Activated CD4-positive, alpha-beta T cell treated with anti-CD3 and anti-CD28 coated beads, Interleukin-2, amount 10 ng/mL, durations not matched to agents 7 days and 5 days (primary cell): ENCODE measurements at places on chromosomes 2 and 18.

- DNase-seq = no peak
These were observed 18.9 kb downstream of the IMPA2 start for GRCh38 chr18:12000072-12000659.

GRCh38 chr2:74712223-74713053 lies 58.4 kb downstream of the SEMA4F start:
- no peak for DNase-seq

GRCh38 chr2:217992061-217992460 lies 10.7 kb downstream of the TNS1 start:
- DNase-seq = no peak

- no peak for DNase-seq
These were observed 3.0 kb downstream of the ATIC start for GRCh38 chr2:215314896-215315295.

- DNase-seq = no peak
These were observed 106.1 kb upstream of the EML6 start for GRCh38 chr2:54617409-54617808.

DNA sequence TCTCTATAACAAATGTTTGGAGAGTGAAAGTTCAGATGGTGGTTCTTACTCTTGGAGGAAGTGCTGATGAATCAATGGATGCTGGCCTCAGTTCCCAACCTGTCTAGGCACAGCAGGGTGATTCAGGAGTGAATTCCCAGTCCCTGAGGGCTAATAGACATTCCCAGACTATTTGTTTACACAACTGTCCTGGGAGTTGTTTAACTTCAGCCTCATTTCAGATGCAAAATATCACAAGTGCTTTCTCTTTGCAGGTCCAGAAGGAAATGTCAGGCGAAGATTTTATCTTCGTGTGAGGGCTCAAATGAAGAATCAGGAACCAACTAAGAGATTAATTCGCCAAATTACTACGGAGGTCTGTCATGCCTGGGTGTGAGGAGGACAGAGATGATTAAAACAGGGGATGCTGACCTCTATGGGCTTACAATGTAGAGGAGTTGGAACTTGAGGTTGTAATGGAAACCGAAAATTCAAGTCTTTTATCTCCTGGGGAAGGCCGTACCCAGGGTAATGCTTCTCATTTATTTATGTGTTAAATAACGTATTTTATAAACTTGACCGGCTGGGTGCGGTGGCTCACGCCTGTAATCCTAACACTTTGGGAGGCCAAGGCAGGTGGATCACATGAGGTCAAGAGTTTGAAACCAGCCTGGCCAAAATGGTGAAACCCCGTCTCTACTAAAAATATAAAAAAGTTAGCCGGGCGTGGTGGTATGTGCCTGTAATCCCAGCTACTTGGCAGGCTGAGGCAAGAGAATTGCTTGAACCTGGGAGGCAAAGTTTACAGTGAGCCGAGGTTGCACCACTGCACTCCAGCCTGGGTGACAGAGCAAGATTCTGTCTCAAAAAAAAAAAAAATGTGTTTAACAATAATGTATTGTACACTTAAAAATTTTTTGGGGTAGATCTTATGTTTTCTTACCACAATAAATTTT lies 38.7 kb upstream of the SLC1A4 start:
- DNase-seq = no peak

- no peak for DNase-seq
These were observed 253.0 kb upstream of the FANCL start for GRCh38 chr2:58494071-58494501.

DNA sequence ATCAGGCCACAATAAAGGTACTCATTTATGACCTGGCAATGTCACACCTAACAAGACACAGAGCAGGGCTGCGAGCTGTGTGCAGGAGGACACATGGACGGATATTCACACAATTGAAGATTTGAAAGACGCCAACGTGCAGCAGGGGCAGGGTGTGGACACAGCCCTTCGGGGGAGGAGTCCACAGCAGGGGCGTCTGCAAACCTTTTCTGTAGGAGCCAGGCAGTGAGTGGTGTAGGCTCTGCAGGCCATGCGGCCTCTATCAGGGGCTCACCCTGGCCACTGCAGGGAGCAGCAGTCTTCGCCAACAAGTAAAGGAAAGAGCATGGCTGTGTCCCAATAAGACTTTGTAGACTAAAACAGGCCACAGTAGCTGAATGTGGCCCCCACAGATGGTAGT lies 125.7 kb upstream of the SNTG2 start:
- DNase-seq = no peak

GRCh38 chr2:118197011-118197675 lies 108.9 kb downstream of the INSIG2 start:
- no peak for DNase-seq

DNA sequence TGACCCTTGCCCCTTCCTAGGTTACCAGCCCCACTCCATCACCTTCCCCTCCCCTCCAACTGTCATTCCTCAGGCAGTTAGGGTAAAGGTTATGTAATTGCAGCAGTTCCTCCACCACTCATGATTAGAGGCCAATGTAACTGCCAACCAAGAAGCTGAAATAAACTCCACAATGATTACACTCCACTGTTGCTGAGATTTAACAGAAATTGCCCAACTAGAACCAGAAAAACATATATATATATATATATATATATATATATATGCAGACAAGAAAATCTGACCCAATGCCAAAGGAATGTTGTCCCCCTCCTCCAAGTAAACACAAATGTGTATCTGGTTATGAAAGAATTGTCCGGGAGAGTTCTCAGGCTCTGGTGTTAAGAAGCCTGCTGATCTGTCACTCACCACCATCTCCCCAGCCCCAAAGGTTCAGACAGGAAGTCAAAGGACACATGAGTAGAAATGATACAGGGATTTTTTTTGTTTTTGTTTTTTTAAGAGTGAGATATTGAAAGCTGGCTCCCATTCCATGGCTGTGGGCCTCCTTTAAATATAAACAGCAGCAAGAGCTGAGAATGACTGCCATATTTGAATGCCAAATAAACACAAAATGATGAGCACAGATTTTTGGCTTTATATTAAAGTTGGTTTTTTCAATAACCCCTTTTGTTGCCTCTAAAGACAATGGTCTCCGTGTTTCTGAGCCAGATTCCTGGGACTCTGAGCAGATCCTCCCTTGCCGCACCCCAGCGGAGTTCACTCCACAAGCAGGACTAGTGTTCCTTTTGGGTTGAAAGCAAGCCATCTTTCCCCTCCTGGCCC lies 127.2 kb upstream of the MAPRE2 start:
- no peak for DNase-seq

DNA sequence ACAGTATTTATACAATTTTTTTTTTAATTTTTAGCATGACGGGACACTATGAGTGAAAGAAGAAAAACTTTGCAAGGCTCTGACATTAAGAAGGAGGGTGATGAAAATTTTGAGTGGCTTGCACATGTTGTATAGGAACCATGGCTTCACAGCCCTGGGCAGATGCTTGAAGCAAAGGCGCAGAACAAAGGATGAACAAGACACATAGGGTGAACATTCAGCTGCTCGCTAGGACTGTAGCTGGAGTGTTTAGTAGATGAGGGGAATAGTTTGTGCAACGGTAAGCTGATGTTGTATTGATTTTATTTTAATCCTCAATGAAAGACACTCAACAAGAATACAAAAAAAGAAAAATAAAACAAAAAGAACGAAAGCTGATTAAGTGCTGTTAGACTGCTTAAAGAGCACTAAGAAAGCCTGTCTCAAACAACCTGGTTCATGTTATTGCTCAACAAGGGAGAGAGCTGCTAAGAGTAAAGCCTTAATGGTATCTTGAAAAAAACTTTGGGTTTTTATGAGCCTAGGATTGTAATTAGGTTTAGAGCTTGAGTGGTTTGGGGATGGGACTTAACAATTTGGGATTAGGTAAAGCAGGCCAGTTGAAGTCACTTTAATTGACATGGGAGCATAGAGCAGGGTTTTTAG lies 41.2 kb upstream of the GCFC2 start:
- DNase-seq = no peak

DNA sequence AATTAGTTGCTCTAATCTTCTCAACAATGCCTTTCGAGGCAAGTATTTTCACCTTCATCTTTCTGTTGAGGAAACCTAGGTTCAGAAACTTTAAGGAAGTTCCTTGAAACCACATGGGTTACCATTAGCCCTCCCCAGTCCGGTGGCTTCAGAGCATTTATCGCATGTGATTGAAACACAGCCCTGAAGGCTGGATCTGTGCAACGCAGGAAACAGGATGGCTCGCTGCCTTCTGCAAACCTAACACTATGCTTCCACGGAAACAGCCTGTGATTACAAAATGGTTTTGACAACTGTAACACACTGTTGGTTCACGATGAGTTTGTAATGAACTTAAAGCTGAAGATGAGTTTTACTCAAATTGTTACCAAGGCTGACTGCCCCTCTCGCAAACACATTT lies 68.5 kb downstream of the EPB41L3 start:
- no peak for DNase-seq

DNA sequence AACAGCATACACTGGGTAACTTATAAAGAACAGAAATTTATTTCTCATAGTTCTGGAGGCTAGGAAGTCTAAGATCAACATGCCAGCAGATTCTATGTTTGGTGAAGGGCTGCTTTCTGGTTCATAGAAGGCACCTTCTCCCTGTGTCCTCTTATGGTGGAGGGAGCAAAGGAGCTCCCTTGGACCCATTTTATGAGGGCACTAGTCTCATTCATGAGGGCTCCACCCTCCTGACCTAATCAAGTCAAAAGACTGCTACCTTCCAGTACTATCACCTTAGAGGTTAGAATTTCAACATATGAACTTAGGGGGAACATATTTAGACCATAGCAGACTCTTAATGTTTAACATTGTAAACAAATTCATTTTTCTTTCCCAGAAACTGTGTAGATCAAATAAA lies 54.5 kb downstream of the ACVR1C start:
- DNase-seq = no peak

DNA sequence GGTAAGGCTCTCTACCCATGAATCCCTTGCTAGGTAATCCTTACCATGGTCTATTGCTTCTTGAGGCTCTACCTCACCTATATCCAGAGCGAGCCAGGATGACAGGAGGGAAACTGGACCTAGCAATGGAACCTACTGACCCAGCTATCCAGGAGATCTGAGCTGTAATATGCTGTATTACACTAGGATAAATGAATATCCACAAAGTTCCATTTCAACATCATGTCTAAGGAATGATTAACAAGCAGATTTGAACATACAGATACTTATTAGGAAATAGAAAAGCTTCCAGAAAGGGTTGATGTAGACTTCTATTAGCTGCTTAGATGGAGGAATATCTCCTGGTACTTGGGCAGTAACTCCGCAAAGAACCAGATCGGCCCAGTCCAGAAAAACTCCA lies 110.1 kb downstream of the BAZ2B start:
- no peak for DNase-seq
